Activated naive CD4-positive, alpha-beta T cell treated with Interleukin-2 at 50 U/mL for 16 hours (primary cell): ENCODE measurements at places on chromosomes 1 and 21.

DNA sequence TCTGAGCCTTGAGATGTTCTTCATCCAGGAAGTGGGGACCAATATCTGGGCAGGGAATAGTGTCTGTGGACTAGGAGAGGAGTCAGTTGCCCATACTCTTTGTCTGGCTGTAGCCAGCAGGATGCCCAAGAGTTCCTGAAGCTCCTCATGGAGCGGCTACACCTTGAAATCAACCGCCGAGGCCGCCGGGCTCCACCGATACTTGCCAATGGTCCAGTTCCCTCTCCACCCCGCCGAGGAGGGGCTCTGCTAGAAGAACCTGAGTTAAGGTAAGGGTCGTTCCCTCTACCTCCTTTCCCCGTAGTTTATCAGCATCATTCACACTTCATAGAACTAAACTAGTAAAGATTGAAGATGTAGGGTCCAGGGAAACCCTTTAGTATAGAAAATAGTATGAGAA lies 3.4 kb upstream of the PPOX start:
- DNase-seq = no peak

GRCh38 chr1:45512641-45513054 lies 9.0 kb downstream of the PRDX1 start:
- peak; percentile 60 for DNase-seq

DNA sequence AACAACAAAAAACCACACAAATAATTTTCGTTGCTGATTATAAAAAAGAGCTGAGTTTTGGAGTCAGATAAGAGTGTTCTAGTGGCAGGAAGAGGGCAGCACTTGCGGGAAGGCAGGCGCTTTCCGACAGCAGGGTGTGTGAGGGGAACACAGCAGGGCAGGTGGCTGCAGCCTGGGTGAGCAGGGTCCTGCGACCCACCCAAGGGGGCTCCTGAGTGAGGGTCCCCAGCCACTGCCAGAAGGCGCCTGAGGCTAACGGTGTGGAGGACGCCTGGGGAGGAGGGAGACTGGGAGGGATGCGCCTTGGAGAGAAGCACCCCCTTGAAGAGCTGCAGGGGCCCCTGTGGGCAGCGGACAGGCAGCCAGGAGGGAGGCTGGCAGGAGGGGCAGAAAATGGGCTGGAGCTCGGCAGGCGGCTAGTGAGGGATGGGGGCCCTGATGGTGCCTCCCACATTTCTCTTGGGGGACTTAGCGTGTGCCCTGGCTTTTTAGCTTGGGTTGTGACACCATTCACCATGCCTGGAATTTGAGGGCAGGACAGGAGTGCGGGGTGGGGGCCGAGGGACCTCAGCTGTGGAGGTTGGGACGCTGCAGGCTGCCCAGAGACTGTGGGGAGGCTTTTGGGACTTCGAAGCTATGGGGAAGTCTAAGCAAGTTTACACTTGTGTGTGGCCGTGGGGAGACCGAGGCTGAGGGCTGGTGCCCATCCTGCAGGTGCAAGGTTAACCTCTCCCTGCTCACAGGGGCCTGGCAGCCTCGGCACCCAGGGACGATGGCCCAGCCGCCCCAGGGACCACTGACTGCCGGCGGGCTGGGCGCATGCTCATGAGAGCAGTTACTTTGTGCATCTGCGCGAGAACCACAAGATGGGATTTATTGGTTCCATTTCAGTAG lies 111.4 kb downstream of the SIK1 start:
- DNase-seq = no peak

DNA sequence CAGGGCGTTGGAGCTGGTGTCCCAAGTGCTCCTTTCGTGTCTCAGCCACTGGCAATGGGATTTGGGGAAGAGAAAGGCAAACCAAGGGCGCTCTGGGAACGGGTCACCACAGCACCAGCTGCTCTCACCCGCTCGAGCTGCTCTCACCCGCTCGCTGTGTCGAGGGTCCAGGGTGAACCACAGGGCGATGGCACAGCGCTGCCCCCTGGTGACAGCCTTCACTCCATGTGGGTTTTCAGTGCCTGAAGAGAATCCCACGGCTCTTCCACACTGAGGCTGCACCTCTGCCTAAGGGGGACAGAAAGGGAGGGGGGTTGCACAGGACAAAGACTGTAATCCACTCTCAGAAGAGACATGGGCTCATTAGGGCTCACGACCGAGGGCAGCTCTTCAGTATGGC lies 7.1 kb upstream of the CLDN19 start:
- peak; percentile 49 for DNase-seq
